ENCODE measurements at places on chromosomes 1 and 21.

- DNase-seq = no peak
Observed at GRCh38 chr1:84844094-84844493, 48.9 kb downstream of the LPAR3 start.

DNA sequence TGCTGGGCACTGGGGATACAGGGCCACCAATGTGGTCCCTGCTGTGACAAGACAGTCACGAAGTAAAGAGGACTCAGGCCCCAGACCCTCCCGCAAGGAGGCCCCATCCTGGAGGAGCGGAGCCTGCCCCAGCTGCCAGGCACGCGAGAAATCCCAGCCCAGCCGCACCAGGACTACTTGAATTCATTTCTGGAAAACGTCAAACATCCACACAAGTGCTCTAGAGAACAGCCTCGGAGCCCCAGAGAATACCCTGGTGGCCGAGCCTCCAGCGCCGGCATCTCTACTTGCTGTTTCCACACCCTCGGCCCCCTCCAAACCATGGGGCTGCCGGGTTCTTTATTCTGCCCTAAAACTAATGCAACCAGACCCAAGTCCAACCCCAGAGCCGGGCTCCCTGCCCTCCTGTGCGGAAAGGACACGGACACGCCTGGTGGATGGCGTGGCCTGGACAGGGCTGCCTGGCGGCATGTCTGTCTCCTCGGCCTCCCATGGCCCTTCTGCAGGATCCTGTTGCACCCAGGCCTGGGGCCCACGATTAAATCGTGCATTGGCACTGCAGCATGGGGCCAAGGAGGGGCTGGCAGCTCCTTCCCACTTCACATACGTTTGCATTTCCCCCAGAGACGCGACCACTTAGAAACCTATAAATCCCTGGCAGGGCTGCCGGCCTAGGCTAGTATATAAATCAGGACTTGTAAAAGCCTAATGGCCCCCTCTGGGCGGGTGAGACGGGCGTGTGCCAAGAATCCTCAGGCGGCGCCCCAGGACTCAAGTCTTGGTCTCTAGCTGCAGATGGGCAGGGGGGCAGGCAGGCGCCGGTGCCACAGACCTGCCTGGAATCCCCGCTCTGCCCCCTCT is 41.2 kb downstream of the DMRTB1 start:
- no peak for DNase-seq

DNA sequence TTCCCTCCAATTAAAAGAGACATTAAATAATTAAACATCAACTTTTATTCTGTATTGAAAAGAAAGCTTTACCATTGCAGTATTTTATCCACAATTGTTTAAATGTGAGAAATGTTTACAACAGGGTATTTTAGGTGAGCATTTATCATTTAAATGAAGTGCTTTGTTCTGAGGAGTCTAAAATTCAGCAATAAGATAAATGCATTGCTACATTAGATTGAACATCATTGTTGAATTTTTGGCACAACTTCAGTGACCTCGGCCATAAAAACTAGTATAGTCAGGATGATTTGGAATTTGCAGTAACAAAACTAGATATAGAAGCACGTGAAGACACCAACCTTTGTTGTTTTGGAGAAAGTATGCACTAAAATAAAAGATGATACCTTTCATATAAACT is 692.9 kb downstream of the USP25 start:
- no peak for DNase-seq

DNA sequence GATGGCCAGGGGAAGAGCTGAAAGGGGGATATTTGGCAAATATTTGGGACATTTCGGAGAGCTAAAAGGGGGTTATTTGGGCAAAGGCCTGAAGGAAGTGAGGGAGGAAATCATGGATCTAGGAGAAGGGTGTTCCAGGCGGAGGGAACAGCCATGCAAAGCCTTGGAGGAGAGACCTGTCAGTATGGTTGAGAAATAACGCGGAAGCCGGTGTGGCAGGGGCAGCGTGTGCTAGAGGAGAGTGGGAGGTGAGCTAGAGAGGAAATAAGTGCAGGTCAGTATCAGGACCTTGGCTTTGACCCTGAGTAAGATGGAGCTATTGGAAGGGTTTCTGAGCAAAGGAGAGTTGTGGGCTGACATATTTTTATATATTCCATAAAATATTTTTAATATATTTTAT is 3.0 kb downstream of the CTRC start:
- DNase-seq = no peak

DNA sequence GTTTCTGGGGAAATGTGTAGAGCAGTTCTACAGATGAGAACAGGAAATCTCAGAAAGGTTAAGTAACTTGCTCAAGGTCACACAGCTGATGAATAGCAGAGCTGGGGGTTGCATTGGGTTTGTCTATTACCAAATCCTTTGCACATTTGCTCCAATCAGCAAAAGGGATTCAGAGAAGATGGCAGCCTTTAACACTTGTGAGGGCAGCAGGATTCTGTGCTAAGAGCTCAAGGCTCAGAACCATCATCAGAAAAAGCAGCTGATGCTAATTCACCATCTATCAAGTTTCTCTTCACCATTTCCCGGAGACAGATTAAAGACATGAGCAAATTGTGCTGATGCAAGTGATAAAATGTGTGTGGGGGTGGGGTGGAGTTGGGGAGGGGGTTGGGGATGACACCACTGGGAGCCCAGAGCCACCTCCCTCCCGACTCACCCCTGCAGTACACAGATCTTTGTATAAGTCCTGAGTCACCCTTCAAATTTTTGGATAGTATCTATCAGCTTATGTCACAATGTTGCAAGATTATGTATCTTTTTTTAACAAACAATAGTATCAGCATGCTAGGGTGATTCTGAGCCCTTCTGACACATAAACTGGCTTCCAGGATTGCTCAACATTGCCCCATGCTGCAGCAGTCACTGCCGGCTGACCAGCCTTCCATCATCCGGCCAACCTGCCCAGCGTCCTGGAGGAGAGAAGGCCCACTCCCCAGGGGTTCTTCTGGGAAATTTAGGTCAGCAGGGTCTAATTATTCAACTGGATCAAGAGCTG is 2.8 kb upstream of the SPSB1 start:
- peak; percentile 38 for DNase-seq

- peak; percentile 36 for DNase-seq
Observed at GRCh38 chr21:43331962-43332828, 94.7 kb downstream of the SIK1 start.

- DNase-seq = no peak
Observed at GRCh38 chr21:44265734-44266270, 4.1 kb upstream of the DNMT3L start.

DNA sequence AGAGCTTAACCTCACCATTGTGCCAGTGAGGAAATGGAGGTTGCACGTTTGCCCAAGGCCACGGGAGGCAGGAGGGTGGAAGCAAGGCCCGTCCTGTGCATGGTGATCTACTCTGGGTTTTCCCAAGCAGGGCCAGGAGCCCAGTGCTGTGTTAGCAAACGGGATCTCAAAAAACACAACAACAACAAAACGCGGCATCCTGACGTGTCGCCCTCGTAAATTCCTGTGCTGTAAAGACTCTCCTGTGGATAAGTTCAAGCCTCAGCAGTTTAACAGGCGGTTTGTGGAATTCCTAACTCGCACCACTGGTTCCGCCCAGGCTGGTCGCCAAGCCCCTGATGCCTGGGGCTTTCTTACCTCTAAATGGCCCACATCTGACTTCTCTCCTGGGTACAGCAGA is 39.1 kb downstream of the TFF3 start:
- no peak for DNase-seq

- DNase-seq = no peak
Observed at GRCh38 chr1:182718311-182718710, 33.9 kb upstream of the RGS8 start.

- DNase-seq = no peak
Observed at GRCh38 chr1:185408700-185409270, 91.7 kb upstream of the IVNS1ABP start.
